Activated T-cell treated with anti-CD3 and anti-CD28 coated beads, Interleukin-2, amount 50 U/mL, for 72 hours (primary cell): ENCODE measurements at places on chromosomes 5 and 9. TPM values are rescaled to one million over a fixed set of nuclear protein-coding genes. Genes with fewer than 3 reads are reported as not detected.

The CDC20B gene
- 0.10 TPM for total RNA-seq

The SH3PXD2B gene
- total RNA-seq = 1.3 TPM

The GNG10 gene
- total RNA-seq = 17.2 TPM

DNA sequence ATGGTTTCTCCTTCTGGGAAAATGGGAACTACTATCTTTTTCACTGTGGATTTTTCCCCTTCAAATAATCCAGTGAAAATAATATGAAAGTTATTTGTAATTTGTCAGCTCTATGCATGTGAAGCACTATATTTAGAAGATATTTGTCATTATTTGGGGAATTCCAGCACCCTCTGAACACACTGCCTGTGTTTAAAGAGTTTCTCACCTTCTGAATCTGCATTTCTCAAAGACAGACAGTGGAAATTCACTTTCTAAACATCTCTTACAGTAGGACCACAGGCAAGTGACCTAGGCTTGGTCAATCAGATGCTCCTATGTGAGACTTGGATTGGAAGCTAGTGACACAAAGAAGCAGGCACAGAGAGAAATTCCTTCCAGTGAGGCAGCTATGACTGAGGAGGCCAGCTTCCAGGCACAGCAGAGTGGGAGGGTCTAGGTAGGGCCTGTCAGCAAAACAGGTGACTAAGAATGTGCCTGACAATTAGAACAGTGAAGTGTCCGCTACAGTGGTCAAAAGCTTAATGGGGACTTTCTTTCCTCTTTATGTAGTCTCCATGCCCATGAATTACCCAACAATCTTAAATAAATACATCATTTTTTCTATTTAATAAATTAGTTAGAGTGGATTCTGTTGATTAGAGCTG lies 167.2 kb downstream of the HMHB1 start:
- DNase-seq = no peak

DNA sequence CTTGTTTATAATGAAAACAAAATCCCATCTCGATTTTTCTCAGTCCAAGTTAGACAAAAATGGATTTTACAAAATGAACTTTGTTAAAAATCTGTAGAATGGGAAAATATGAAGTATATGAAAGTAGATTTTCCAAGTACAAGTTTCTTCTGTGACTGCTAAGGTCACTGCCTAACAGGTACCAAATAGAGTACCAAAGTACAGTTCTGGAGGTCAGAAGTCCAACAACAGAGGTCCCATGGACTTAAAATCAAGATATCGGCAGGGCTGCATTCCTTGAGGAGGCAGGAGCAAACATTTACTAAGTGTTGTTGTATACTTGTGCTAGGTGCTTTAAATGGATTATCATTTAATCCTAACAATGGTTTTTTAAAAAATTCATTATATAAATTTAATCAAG lies 5.9 kb downstream of the YTHDC2 start:
- no peak for DNase-seq

DNA sequence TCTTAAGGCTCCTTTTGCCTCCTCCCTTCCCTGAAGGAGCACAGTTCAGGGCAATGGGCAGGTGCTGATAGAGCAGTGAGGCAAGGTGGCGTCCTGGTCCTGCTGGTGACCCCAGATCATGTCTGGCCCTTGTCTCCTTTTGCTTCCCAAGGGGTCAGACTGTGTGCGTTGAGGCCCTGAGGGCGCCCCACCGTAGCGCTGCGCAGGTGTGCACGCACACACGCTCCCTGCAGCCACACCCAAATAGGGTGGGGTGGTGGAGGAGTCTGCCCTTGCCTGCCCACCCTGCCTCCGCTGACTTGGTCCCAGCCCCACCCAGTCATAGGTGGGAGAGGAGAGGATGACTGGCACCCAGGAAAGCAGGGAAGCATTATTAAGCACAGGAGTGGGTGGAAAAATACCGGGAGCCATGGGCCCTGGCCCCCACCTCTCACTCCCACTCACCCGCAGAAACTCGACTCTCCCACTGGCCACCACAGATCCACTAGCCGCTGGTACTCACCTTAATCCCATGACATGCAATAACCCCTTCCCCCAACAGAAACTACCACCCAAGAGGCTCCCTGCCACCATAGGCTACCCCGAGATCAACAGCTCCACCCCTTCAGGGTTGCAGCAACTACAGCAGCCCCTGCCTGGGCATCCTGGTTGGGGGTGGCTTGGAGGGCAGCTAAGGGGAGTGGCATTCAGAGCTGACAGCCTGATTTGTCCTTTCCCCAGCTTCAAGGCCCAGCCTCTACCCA lies 16.7 kb downstream of the PDLIM4 start:
- DNase-seq = no peak
